ENCODE measurements at places on chromosomes 6 and 20.
A peak's percentile ranks its signal among the peaks of the same experiment; 100 is the strongest.

- DNase-seq = no peak
These were observed 9.8 kb upstream of the ZNFX1 start for GRCh38 chr20:49287555-49288249.

DNA sequence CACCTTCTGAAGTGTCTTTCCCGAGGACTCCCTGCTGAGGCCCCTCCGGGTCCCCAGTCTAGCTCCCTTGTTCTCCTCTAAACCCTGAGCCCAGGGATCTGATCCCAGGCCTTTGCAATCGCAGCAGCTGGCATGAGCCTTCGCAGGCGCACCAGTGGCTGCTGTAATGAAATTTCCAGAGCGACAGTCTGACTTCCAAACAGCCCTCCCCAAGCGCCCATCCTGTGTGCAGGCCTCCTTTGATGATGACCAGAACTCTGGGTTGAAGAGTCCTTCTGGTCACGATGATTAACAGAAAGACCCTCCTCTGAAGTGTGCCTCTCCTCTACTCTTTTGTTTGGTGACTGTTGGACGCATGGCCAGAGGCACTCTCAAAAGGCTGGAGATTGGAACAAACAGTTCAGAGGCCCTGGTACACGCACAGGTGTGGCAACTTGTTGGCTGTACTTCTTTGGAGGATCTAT lies 89.1 kb upstream of the MPC1 start:
- DNase-seq = no peak

DNA sequence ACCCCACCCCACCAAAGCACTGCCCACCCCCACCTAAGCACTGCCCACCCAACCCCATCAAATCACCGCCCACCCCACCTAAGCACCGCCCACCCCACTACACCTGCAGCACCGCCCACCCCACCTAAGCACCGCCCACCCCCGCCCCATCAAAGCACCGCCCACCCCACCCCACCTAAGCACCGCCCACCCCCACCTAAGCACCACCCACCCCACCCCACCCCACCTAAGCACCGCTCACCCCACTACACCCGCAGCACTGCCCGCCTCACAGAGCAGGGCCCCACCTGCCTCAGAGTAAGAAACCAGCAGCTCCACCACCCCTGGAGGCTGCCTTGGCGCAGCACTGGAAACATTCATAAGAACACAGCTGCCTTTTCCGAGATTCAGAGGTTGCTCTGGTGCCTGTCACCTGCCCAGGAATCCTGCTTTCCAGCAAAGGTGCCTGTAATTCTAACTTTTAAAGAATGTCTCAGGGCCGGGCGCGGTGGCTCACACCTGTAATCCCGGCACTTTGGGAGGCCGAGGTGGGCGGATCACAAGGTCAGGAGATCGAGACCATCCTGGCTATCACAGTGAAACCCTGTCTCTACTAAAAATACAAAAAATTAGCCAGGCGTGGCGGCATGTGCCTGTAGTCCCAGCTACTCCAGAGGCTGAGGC lies 148.2 kb downstream of the BMP7 start:
- no peak for DNase-seq

GRCh38 chr6:116019428-116019827 lies 41.3 kb downstream of the FRK start:
- DNase-seq = no peak

DNA sequence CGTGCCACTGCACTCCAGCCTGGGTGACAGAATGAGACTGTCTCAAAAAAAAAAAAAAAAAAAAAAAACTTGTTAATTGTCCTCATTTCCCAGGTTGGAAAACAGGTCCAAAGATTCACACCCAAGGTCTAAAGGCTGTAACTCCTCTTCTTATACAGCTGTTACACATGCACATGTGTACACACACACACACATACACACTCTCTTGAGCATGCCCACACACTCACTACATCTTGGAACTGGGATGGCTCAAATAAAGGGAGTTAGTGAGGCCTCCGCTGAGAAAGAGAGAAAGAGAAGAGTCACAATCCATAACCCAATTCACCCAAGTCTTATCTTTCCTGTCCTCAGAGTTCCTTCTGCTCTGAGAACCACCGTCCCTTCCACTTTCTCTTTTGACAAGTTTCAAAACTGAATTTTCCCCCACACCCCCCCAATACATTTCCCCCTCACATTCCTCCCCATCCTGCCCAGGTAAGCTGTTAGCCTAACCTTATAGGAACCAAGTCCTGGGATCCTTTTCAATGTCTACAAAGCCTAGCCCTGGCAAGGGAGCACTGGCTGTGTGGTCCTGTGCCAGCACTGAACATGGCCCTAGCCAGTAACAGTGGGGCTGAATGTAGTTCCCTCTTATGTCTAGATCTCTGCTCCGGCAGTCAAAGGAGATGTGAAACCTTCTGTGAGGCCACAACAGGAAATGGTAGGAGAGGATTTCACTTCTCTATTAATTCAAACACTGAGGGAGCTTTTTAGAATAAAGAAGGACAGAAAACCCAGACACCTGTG lies 3.2 kb upstream of the HLA-DMB start:
- DNase-seq = no peak

DNA sequence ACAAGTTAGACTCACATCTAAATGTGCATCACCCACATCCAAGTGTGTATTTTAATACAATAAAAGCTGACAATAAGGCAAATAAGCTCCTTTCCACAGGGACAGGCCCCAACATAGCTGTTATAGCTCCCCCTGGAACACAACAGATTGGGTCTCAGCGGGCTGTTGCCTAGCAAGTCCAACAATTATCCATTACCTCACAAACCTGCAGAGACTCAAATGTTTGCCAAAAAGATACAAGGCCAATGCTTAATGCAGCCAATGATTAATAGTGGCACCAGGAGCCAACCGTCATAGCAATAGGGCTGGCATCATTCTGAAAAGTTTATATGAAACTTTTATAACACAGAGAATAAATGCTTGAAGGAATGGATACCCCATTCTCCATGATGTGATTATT lies 35.7 kb downstream of the EPB41L2 start:
- DNase-seq = peak; percentile 7

DNA sequence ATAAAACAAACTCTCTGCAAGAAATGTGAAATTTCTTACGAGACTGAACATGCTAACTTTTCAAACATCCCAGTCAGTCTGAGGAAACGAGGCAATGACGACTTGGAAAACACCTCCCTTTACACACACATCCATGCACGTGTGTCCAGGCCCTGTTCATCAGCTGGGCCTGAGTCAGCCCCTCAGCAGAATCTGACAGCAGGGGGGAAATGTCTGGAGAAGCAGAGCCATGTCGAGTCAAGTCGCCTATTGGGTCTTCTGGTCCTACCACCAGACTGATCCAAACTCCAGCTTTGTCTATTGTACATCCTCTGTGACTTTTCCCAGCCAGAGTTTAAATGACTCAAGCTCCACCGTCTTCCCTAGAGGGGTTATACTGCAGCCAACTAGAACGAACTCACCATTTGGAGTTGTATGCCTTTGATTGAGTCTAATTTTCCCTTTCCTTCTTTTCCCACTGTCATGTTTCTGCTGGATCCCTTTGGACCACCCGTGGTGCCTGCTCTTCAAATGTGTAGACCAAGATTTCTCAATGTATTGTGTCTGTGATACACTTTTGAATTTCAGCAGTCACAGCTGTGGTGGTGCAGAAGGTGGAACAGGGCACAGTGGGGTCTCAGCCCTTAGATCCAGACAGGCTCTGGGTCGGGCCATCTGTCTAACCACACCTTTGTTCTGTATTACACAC lies 254.0 kb downstream of the CDC5L start:
- DNase-seq = no peak

DNA sequence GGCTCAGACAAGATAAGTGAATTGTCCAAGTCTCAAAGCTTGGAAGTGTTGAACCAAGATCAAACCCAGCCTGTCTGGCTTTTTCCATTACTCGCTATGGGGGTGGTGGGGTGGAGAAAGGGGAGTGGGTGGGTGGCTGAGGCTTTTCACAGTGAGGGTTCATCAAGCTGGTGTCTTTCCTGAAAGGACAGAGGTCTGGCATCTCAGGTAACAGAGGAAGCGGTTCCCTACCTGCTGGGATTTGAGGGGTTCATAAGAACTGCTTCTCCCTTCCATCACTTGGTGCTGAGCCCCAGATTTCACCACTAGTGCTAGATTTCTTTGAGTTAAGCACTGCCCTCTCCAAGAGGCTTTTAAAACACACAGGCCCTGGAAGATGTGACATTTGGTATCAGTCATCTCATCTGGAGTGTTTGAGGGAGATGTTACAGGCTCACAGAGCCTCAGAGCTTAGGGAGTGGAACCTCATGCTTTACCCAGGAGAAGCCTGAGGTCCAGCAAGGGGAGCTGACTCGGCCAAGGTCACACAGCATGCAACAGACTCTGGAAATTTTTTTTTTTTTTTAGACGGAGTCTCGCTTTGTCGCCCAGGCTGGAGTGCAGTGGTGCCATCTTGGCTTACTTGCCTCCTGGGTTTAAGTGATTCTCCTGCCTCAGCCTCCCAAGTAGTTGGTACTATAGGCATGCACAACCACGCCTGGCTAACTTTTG lies 6.0 kb upstream of the VEGFA start:
- DNase-seq = no peak

GRCh38 chr6:14417377-14417776 lies 299.8 kb downstream of the CD83 start:
- DNase-seq = no peak

GRCh38 chr6:33993653-33994471 lies 152.0 kb downstream of the GRM4 start:
- DNase-seq = no peak

DNA sequence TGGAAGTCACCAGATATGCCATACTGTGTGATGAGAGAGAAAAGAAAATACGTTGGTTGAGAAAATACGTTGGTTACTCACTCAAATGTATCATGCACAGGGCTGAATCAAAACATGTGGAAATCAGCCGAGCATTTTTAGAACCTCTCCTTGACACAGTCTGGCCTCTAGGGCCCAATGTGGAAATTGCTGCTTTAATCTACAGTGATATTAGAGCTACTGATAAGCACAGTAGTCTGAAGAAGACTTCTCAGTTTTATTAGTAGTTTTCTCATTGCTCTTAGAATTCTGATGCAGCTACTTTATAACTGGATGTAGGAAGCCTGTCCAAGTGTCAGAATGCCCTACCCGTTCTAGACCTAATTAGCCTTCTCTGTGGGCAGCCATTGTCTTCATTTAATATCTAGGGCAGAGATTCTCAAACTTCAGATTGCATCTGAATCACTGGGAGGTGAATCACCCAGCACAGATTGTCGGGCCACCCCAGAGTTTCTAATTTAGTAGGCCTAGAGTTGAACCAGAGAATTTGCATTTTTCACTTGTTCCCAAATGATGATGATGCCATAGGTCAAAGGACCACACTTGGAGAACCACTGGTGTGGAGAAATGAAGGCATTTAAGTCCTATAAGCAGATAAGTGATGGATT lies 229.1 kb downstream of the PLCB1 start:
- no peak for DNase-seq

DNA sequence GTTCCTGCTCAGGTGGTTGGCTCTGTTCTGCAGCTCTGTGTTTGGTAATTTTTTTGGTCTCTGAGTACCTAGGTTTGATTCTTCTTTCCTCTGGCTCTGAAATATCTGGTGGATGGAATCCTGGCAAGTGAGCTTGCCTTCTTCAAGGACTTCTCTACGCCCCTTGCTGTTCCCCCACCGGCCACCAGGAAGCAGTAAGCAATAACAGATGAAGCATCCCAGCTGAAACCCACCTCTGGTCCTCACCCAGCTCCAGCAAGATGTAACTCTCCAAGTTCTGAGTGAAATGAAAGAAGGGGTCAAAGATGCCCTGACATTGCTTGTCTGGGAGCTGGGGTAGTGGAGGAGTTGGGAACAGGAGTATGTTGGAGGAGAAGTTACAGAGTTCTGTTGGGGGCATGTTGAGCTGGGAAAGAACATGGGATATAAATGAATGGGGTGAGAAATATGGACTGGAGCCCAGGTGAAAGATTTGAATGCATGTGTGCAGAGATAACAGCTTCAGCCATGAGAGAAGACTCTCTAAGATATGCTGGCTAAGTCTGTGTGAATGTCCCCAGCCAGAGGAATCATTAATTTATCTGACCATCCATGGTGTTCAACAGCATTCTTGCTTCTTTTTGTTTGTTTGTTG lies 51.3 kb upstream of the GLP1R start:
- peak; percentile 12 for DNase-seq

GRCh38 chr6:12458558-12458957 lies 168.4 kb downstream of the EDN1 start:
- DNase-seq = no peak

- no peak for DNase-seq
These were observed 586.0 kb upstream of the CHD6 start for GRCh38 chr20:42204109-42204660.

All from NCI-H2081 (cell line).